NCI-H146 (cell line): ENCODE measurements at places on chromosomes 11 and 22.
A peak's percentile ranks its signal among the peaks of the same experiment; 100 is the strongest.

- DNase-seq = peak; percentile 17
Observed at GRCh38 chr22:50600967-50601668, 525 bp downstream of the MAPK8IP2 start.

DNA sequence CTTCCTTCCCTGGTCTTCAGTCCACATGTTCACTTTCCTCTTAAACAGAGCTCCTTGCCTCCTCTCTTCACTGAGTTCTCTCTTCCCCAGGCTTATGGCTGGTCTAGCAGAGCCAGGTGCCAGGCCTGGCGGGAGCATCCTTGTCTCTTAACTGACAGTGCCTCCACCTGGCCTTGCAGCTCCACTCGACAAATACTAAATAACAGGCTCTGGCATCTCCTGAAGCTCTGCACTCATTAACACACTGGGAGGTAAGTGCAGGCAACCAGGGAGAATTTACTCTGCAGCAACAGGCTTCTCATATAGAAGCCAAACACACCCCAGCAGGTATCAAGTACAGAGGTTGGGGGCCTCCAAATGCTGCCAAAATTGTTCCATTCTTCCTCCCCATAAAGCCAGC is 438.1 kb downstream of the SOX6 start:
- DNase-seq = peak; percentile 86

DNA sequence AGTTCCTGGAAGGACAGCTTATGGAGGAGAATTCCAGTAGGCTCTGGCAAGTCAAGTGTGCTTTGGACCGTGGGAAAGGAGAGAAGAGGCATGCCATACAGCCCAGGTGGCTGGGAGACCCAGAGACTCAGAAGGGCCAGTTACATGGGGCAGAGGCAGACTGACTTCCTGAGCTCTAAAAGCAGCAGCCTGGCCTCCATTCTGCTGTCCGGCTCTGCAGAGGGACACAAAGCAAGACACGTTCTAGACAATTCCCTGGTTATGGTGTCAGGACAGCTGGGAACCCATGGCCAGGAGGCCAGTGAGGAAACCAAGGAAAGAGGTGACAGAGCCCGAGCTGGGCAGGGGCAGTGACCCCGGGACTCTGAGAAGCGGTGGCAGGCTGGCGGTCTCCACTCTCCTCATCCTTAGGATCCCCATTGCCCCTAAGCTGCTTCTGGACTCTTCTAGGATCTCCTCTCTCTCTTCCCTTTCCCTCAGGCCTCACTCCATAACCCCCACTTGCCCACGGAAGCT is 2.7 kb downstream of the CPT1B start:
- no peak for DNase-seq

DNA sequence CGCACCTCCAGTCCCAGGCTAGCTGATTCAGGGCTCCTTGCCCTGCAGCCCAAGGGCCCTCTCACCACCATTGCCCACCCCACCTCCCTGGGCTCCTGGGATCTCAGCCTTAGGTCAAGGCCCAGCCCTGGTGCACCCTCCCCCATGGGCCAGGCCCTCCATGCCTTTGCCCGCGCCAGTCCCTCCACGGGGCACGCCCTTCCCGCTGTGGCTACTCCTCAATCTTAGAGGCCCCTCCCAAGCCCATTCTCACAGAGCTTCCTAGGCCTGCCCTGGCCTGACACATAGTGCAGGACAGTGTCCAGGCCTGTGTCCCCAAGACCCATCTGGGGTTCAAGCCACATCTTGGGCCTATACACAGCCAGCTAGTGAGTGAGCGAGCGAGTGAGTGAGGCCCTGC is 6.9 kb downstream of the GP1BB start:
- no peak for DNase-seq

DNA sequence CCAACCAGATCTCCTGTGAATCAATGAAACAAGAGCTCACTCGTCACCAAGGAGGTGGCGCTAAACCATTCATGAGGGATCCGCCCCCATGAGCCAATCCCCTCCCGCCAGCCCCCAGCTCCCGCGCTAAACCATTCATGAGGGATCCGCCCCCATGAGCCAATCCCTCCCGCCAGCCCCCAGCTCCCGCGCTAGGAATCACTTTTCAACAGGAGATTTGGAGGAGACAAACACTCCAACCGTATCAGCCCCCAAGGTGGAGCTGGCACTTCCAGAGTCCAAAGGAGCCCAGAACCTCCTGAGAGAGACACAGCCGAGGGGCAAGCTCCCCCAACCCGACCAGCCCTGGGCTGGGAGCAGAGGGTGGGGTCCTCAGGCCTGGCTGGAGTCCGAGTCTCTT is 40.9 kb upstream of the PRR5 start:
- no peak for DNase-seq

GRCh38 chr11:78139422-78140391 is at the start of gene ALG8:
TSS of gene ALG8 (minus strand) at chr11:78139626. CDS start at chr11:78139588, 38 bp downstream.
- peak; percentile 96 for DNase-seq

DNA sequence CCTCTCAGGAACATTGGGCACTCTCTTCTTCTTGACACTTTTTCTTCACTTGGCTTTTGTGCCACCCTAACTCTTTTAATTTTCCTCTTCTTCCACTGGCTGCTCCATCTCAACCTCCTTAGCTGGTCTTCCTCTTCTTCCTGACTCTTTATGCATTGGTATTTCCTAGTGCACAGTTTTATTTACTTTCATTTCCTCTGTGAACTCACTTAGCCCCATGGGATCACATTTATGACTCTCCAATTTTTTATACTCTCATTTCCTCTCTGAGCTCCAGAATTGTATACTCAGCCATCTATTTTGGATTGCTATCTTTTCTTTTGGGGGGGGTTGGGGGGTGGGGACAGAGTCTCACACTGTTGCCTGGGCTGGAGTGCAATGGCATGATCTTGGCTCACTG is 38.5 kb upstream of the LARGE1 start:
- no peak for DNase-seq

- no peak for DNase-seq
Observed at GRCh38 chr11:118886681-118887111, 3.0 kb downstream of the CXCR5 start.

- no peak for DNase-seq
Observed at GRCh38 chr11:8729837-8730696, 47.5 kb downstream of the RPL27A start.

DNA sequence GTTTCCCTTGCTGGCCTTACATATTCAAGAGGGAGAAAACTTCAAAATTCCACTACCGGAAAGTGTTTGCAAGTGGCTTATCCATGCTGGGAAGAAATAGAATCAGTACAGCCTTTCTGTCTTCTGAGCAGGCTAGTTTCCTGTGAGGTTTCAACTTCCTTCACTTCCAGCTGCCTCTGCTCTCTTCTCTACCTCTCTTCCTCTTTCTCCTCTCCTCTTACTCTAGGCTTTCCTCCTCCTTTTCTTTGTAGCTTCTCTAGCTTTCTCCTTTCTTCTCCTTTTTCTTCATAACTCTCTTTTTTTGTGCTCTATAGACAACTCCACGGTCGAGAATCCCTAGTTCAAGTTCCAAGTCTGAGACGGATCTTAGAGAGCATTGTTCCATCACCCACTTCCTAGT is 421.8 kb downstream of the ETS1 start:
- DNase-seq = no peak

DNA sequence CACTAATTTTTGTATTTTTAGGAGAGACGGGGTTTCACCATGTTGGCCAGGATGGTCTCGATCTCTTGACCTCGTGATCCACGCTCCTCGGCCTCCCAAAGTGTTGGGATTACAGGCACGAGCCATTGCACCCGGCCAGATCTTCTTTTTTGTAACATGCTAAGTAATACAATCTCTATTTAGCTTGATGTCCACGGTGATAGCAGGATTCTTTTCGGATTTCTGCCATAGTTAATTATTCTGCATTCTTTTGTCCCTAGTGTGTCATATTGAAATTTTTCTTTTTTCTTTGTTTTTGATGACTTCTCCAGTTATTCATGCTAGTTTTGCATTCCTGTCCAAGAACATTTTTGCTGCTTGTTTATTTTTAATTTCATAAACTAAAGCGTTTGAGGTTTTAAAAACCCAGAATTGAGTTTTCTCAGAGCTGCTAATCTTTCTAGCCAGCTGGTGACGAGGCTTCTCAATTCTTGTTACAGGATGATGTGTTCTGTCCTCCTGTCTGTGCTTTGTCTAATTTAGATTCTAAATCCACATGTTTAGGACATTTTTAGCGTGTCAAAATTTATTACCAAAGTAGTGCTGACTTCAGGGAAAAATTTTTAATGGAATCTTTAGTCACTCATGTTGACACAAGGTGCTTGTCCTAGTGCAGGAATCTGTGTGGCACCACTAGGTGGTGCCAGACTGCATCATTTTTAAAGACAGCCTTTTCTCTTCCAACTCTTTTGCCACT is 21.8 kb downstream of the NF2 start:
- DNase-seq = peak; percentile 37

DNA sequence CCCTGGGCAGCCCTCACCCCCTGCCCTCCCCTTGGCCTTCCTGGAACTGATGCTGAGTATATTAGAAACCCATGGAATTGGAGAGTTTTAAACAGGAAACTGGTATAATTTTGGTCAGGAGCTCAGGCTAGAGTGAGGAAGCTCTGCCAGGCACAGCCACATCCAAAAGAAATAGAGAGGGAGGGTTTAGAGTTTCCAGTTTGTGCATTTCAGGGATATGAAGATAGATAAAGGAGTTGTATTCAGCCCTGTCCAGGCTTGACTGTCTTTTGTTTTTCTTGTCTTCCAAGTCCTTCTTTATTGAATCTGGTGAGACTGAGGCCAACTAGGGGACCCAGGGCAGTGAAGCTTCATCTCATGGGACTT is 71.8 kb downstream of the TSPAN18 start:
- DNase-seq = no peak

DNA sequence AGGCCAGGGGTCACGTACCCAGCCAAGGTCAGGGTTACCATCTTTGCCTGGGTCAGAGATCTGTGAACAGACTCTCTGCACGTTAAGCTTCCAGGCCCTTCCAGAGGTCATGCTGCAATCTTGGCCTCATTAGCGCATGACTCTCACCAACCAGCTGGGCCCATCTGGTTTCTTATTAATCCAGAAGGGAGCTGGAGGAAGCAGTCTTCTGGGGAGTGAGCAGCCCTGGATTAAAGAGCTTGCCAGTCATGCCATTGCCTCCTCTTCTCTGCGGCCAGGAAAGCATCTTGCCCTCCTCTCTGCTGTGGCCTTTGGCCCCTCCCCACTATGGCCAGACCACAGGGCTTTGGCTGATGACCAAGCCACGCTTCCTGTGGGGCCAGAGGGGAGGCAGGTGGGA is 57.4 kb downstream of the CHST1 start:
- DNase-seq = no peak

GRCh38 chr11:10686311-10686710 is 7.2 kb downstream of the IRAG1 start:
- no peak for DNase-seq

- DNase-seq = no peak
Observed at GRCh38 chr11:22786475-22786874, 43.1 kb downstream of the SVIP start.

- no peak for DNase-seq
Observed at GRCh38 chr11:96483374-96483955, 93.7 kb downstream of the JRKL start.

DNA sequence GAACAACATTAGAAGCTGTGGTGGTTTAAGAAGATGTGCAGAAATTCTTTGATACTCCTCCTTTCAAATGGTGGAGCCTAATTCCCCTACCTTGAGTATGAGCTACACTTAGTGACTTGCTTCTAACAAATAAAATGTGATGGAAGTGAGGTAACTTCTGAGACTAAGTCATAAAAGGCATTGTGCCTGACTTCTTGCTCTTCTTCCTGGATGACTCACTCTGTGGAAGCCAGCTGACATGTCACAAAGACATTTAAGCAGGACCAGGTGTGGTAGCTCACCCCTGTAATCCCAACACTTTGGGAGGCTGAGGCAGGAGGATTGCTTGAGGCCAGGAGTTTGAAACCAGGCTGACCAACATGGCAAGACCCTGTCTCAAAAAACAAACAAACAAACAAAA is 3.9 kb upstream of the PLA2G3 start:
- no peak for DNase-seq
